ENCODE measurements at places on chromosomes 3 and 15.
A peak's percentile ranks its signal among the peaks of the same experiment; 100 is the strongest.

GRCh38 chr15:95303713-95304112 is 1026.8 kb upstream of the NR2F2 start:
- DNase-seq = no peak

- DNase-seq = no peak
These were observed 447.3 kb downstream of the TAFA4 start for GRCh38 chr3:68485051-68485450.

DNA sequence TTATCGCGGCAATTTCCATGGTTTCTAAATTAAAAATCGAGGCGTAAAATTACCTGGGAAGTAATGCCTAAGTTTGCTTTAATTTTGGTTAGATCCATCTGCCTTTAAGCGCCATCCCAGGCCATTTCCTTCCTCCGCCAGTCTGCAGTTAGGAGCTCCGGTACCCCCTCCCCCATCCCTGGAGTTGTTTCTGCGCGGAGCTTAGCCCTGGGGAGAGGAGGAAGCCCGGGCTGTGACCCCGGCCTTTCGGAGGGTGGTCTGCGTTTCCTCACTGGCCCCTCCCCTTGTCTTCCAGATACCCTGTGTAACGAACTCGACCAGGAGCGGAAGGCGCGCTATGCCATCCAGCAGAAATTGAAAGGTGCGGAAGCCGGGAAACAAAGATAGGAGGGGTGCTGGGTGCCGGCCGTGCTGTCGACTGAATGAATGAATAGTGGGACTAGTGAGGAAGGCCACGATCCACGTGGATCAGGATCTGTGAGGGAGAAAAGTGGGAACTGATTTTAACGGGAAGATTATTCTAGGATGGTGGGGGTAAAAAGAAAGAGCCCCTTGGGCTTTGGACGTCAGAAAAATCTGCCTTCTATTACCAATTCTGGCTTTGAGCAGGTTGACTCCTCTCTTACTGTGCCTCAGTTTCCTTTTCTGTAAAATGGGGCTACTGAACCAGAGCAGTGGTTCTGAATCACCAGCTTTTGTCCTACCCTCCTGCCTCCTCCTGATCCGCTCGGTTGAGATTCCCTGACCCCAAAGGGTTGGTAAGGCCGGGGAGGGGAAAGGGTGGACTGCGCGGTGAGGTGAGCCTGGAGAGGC is 6.7 kb downstream of the RNU6-1 start:
- DNase-seq = no peak

DNA sequence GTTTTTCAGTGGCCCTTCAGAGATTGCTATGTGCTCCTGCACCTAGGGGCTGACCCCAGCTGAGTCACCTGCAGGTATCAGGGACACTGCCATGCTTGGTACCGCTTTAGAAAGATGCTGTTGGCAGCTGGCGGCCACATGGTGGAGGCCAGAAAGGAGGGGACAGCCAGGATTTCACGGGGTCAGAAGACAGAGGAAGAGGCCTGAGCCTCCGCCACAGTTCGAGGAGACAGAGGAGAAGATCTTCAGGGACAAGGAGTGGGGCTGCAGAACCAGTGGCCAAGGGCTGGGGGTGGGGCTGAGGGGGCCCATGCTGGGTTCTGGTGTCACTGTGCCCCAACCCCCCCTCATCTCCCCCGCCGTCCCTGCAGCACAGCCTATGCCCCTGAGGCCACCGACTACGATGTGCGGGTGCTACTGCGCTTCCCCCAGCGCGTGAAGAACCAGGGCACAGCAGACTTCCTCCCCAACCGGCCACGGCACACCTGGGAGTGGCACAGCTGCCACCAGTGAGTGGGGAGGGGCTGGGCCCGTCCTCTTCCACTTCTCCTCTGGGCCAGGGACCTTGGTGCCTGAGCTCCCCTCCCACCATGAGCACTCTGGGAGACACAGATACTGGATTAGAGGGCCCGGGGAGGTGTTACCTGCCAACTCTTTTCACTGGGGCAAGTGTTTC is 19.9 kb downstream of the LOXL1 start:
- DNase-seq = no peak

DNA sequence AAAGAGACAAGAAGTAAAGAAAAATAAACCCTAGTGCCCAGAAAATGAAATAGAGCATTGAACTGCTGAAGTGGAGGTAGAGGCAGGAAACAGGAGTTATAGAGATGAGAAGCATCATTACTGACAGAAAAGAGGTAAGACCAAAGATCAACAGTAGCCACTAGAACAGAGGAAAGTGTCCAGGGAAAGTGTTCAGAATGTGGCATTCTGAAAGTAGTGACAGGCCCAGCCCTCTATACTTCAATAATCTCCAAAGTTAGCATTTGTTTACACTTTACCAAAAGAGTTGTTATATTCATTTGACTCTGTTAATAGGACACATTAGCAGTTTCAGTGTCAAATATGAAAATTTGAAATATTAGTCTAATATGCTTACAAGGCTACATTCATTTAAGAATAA is 727.1 kb upstream of the NECTIN3 start:
- no peak for DNase-seq

DNA sequence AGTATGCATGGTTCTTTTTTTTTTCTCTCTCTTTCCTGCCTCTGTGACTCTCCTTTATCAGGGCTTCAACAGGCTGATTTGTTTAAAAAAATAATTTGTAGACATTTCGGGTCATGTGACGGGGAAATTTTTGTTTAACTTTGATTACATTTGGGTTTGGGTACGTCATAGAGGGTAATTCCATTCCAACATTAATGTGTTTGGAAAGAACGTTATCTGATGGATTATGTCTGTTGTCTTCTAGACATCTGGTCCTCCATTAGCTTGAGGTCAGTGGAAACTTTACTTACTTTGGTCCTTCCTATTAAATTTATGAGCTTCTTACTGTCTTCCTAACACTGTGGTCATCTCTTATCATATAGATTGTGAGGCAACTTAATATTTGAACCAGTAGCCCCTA is 80.9 kb downstream of the STT3B start:
- no peak for DNase-seq

GRCh38 chr3:71451812-71452211 is 131.7 kb downstream of the FOXP1 start:
- no peak for DNase-seq

DNA sequence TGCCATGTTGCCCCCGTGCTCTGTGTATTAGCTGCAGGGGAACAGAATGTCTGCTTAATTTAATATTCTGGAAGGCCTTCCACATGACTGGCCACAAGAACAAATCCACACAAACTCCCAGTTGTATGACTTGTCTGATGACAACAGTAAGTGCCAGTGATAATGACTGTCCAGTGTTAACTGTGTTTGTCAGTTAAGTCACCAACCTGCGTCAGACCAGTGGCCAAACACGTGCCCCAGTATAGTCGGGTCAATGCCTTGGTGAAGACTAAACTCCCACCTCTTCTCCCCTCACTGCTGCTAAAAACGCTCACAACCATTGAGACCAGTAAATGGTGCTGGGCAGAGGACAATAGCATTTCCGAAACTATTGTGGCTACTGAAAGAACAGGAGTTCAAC is 9.8 kb upstream of the ATP13A5 start:
- no peak for DNase-seq

DNA sequence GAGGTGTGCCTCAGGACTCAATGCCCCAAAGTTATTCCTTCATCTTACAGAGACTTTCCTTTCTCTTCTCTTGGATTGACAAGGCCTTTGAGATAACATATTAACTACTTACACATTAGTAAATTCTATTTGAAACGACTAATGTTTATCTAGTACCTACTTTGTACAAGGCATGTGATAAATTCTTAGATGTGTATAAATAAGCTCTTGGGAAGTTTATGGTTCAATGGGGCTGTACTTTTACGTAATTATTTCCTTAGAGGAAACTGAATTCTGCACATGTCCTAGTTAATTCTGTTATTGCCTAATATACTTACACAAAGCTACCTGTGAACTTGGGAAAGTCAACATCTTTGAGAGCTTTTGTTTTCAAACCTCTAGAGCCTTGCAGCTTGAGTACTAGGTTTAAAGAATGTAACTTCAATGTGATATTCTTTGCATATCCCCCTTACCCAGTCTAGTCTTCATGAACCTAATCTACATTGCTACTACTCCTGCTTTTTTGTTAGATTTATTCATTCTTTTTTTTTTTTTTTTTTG is 58.5 kb upstream of the RAP2B start:
- no peak for DNase-seq

DNA sequence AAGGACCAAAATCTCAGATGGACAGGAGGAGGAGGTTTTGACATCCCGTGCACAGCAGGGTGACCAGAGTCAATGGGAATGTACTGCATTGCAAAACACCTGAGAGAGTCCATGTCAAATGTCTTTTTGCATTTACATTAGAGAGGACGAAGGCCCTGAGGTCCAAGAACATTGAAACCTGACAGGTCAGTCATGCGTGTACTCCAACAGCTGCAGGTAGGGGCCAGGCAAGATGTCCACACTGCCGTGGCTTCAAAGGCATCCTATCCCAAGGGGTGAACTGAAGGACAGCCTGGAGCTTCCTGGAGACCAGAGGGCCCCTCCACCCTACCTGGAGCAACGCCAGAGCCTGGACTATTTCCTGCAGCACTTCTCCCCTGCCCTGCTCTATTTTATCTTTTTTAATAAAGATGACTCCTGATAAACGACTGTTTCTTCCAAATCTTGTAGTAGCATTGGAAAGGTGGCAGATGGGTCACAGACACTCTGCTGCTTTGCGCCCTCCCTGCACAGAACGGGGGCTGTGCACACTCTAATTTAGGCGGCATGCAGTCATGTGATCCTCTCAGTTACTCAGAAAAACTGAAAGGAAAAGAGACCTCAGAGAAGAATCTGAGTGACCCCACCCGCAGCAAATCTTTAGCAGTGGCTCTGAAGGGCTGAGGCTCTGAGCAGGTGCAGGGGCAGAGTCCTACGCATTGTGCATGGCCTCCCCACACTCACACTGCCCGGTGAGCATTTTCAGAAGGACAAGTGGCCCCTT is 68.2 kb downstream of the HMCES start:
- DNase-seq = no peak

GRCh38 chr3:117281371-117281770 is 571.8 kb downstream of the TUSC7 start:
- no peak for DNase-seq

DNA sequence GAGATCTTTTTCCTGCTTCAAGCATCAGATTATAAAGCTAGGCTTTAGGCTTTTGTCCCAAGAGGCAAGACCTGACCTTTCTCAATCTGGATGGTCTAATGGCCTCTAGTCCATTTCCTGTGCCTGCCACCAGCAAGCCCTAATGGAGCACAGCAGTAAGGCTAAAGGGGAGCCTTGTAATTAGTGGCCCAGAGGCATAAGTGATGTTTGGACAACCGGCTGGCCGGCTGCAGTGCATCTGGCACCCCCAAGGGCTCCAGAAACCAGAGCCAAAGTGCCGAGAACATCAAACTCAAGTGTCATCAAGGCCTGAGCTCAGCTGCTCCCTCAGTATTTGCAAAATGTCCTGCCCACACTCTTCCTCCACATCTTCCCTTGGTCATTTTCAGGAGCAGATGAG is 31.9 kb upstream of the RTP4 start:
- no peak for DNase-seq

DNA sequence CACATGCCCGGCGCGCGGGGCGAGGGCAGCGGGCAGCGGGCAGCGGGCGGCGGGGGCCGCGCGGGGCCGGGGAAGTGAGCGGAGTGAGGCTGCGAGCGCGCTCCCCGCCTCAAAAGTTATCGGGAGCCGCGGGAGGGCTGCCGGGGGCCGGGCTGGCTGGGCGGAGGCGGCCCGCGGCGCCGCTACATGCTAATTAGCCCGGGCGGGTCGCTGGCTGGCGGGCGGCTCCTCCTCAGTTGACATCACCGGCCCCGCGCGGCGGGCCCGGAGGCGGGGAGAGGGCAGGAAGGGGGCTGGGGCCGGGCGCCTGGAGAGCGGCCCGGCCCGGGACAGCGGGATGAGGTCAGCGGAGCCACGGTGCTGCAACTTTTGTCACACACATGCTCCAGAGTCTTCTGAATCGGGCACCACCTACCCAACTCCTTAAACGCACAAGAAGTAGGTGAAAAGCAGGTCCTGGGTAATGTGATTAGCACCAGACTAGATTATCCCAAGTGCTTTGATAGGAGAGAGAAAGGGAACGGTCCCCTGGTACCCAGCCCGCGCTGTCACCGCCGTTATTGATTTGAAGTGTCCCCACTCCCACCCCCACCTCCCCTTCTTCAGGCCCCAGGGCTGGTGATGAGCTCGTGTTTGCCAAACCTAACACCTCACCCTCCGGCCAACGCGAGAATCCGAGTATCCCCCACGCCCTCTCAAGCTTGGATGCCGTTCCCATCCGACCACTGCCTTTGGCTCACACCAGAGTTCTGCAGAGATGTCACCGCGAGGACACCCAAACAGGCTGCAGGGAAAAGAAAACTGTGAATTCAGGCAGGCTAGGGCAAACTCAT is at the start of gene HEG1:
Gene HEG1, minus strand, starts transcription at position 85 of the 833 bp plus-strand sequence. CDS start 107 bp downstream, outside the sequence.
- DNase-seq = peak; percentile 78

DNA sequence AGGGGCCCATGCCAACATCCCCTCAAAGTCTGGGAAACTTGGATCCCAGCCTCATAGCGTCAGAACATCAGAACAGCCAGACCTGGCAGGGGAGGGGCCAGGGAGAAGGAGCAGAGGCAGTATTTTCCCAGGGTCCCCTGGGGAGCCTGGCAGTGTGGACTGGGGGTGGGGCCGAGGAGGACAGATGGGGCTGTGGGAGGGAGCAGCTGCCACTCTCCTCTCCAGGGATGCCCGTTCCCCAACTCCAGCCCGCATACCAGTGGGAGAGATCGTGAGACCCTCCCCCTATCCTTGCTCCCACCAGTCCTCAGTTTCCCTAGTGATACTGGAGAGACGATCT is 6.5 kb upstream of the DNAJB8 start:
- no peak for DNase-seq

DNA sequence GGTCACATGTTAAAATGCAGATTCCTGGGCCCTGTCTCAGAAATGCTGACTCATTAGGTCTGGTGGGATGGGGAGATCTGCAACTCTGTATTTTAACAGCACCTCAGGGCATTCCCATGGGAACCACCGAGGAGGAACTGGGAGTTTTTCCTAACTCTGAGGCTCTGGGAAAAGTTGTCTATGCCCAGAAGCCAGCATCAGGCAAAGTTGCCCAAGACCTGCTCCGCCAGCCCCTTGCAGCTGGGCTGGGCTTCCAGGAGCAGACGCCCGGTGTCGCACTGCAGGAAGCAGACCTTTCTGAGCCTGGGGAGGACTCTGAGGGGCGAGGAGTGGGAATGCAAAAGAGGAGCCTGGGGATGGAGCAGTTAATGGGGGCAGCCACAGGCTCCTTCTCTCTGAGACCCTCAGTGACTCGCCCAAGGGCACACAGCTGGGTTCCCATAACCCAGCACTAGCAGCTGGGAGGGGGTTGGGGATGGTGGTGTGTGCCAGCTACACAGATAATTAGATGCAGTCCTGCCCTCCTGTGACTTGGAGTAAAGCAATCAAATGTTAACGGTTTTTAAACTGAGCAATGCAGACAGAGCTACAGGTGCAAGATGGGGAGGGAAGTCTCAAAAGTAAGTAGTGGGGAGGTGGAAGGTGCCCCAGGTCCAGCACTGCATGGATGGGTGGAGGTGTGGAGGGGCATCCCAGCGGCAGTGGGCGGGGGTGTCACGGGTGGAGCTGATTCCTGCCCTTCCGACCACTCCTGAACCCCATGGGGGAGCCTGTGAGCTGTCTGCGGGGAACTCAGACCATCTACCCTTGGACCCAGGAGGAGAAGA is 100.4 kb downstream of the LSM3 start:
- DNase-seq = no peak

Data from activated CD4-positive, alpha-beta T cell treated with anti-CD3 and anti-CD28 coated beads, Interleukin-2, amount 10 ng/mL, durations not matched to agents 7 days and 5 days (primary cell).